Stimulated activated CD4-positive, alpha-beta T cell treated with anti-CD3 and anti-CD28 coated beads, TNF-alpha, amount 100 ng/mL, for 4 hours (primary cell): ENCODE measurements at places on chromosomes 3 and 15.
A peak's percentile ranks its signal among the peaks of the same experiment; 100 is the strongest.

GRCh38 chr3:186930143-186930640, at the start of gene ST6GAL1:
TSS of gene ST6GAL1 (plus strand) at chr3:186930526. CDS start at chr3:187042704, 112,178 bp downstream.
- peak; percentile 57 for DNase-seq

DNA sequence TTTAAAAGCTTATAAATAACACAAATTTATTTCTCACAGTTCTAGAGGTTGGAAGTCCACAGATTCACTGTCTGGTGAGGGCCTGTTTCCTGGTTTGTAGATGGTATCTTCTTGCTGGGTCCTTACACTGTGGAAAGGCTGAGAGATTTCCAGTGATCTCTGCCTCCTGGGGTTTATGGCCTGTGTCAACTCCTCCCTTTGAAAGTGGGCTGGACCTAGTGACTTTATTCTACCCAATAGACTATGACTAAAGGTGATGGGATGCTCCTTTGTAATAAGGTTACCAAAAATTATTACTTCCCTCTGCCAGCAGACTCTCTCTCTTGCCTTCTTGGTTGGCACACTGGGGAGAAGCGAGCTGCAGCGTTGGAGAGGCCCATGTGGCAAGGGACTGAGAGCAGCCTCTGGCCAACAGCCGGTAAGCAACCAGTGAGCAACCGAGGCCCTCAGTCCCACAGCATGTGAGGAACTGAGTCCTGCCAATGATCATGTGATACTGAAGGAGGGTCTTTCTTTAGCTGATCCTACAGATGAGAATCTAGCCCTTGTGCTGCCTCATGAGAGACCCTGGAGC, 14.0 kb upstream of the COPG1 start:
- DNase-seq, result no peak

- no peak for DNase-seq
Observed at GRCh38 chr3:126487151-126487771, 11.6 kb upstream of the ZXDC start.

DNA sequence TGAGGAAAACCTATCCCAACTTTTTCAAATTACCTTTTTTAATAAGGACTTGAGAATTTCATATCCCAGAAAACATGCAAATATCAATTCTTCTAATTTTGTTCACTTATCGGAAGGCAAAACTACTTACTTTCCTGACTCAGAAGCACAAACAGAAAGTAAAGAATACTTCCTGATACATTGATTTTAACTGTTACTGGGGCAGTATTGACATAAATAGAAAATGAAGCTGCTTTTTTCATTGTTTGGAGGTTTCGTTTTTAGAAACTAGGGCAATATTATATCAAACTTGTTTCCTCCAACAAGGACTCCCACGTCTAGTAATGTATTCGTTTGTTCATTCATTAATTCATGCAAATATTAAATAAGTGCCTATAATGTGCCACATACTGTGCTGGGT, 19.1 kb downstream of the PAQR9 start:
- DNase-seq, result no peak

GRCh38 chr3:52528586-52529375, 4.9 kb downstream of the NT5DC2 start:
- no peak for DNase-seq

DNA sequence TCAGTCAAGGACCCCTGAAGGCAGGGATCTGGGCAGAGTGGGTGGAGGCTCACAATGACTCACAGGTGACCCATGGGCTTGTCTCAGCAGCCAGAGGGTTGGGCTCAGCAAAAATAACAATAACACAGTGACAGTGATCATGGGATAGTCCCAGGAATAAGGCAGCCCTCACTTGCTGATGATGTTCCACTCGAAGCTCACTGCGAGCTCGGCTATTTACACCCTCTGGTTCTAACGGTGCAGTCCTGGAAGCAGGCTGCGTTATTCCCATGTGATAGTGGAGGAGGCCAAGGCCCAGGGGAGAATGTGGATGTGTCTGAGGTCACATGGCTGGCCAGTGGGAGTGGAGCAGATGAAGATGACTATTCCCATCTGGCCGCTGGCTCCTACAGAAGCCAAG, 16.2 kb downstream of the CCDC33 start:
- DNase-seq, result no peak

- DNase-seq, result no peak
Observed at GRCh38 chr3:164209363-164209762, 868.9 kb downstream of the SI start.

DNA sequence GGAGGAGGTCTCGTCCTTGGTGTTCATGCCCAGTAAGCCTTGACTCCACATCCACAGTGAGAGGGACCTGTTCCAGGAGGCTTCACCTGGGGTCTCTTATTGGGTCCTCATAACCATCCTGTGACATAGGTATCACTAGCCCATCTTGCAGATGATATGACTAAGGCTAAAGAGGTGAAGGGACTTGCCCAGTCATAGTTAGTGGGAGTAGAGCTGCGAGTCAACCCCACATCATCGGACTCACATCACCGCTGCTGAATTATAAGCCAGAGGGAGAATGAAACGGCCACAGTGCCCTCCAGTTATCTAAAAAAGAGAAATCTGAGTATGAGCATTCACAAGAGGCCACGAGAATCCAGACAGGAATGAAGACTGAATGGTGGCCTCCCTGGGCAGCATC, 66.0 kb downstream of the MESD start:
- no peak for DNase-seq

- no peak for DNase-seq
Observed at GRCh38 chr15:81117136-81117535, 16.9 kb upstream of the CFAP161 start.

GRCh38 chr15:75620841-75621391, 4.6 kb downstream of the SNUPN start:
- no peak for DNase-seq

DNA sequence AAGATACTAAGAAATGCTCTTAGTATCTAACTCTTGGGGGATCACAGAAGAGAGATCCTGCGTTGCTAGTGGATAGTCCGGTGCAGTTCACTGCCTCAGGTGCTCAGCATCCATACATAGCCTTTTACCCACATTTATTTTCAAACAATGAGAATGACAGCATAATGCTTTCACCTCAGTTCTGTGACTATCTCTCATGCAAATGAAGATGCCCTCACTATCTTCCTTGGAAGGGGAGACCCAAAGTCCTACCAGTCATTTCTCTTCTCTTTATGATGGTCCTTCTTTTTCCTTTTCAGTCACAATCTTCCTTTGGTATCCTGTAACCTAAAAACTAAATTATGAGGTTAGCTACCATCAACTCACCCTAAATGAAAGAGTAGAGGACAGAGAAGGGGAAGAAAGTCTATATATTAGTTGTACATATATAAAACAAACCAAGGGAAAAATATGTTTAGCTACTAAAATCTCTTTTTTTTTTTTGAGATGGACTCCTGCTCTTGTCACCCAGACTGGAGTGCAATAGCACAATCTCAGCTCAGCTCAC, 30.9 kb upstream of the SLC28A2 start:
- DNase-seq, result no peak

- no peak for DNase-seq
Observed at GRCh38 chr15:93705753-93706455, 525.5 kb upstream of the MCTP2 start.

DNA sequence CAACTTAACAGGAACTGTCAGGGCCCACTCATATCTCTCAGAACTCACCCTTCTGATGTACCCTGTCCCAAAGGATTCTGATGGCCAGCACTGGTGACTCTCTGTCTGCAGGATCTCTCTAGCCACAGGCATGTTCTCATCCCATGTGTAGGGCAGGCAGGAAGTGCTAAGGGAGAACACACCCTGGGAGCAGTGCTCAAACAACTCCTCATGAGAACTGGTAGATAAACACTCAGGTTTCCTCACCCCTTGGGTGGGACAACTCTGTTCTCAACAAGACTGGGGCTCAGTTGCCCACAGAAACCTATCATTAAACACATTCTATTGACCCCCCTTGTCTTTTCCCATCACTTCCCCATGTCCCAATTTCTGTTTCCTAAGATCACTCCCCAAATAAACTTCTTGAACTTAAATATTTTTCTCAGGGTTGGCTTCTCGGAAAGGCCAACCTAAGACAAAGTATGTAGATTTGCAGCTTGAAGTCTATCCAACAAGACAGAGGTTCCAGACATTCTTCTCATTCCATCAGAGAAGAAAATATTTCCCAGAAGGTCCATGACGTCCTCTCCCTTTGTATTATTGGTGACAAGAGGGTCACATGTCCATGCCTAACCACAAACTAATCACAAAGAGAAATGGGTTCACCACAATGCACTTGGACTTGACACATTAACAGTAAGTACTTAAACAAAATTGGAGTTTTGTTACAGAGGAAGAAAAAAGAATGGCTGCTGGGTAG, 276.6 kb upstream of the GADL1 start:
- DNase-seq, result no peak

- no peak for DNase-seq
Observed at GRCh38 chr3:88000853-88001252, 58.0 kb downstream of the CGGBP1 start.

DNA sequence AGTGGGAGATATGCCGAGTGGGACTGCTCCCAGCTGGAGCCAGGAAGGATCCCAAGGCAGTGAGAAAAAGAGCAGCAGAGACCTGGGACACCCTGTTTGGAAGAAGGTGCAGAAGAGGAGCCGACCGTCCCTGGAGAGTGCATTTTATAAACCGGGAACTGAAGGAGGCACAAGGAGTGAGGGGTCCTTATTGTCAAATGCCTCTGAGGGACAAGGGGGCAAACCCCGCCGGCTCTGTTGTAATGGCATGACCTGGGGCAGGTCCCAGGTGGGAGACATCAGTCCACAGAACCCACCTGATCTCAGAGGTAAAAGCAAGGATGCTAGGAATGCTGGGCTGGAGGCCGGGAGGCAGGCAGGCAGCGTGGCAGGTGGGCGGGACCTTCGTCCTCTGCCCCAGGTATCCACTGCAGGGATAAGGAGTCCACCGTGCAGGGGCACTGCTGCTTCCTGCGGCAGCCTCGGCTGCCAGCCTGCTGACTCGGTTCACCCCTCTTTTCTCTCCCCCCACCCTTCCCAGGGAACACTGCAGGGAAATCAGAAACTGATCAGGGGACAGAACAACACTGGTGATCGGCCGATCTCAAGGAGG, 26.9 kb downstream of the ADAMTS17 start:
- no peak for DNase-seq

DNA sequence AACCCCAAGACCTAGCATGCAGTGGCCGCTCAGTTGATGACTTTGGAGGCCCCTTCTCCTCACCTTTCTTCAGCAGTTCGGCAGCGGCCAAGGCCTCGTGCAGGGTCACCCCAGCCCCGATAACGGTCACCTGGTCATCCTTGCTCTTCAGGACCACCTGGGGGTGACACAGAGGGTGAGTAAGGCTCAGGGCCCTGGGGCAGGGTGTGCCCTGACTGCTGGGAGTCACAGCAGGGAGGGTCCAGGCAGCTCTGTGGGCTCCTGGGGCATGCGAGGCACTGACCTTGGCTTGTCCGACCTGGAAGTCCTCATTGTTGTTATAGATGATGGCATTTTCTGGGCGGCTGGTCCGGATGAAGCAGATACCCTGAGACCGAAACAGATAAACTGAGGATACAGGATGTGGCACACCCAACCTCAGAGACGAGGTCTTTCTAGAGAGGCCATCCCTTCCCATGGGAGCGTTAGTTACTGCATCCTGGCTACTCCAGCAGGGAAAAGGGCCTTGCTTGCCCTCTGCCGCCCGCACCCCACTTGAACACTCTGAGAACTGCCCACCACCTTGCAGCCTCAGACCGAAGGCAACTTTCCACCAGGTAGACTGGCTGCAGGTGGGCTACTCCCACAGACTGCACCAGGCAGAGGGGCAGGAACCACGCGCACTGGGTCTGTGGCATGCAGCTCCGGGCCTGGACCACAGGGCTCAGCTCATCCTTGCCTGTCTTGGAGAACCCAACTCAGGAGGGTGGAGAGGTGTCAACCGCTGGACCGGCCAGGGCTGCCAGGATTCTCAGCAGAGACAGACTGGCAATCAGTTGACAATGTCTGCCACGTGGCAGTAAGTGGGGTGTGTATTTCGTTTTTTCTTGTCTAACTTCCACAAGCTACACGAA, 27.6 kb downstream of the TKT start:
- DNase-seq, result no peak

GRCh38 chr3:42014921-42015533, 53.1 kb upstream of the ULK4 start:
- no peak for DNase-seq

- no peak for DNase-seq
Observed at GRCh38 chr3:184240384-184241140, 8.2 kb downstream of the ALG3 start.

DNA sequence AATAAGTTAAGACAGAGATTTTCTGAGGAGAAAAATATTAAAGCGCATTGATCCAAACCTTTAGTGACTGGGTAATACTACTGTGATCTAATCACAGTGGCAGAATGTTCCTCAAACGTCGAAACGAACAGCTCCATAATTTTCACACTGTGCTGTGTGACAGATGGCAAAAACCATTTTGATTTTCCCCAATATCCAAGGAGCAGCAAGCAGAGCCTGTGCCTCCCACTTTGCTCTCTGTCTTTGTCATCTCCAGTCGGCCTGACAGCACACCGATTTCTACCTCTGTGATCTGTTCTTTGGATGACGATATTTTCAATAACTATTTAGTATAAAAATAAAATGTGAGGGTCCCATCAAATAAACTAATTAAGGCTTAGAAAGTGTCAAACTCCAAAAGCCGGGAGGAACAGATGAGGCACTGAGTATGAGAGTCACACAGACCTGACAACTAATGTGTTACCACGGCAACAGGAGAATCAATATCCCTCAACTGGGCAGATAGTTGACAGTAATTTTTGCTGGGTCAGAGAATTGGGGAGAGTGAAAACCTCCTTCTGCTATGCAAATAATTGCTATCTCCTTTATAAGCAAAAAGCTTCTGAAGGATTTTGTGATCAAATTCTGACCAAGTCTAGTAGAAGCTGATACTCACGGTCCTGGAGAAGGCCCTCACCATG, 489.1 kb upstream of the CFAP20DC start:
- no peak for DNase-seq

DNA sequence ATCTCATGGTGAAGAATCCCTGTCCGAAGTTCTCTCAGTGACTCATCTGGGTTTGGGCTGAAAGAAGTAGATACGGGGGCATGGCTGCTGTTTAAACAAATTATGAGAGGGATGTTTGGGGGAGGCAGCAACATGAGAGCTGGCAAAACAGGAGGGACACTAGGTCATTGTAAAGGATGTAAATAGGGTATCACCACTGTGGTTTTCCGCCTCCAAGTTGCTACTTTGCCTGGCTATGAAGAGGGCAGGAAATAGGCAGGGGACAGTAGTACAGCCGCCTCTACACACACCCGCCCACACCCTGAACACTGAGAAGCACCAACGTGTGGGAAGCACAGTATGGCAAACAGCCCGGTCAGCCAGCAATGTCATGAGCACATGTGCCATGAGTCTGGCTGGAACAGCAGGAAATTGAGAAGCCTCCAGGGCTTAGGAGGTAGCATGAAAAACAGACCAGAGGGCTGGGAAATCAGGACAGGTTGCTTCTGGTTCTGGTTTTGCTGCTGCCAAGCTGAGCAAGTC, 17.1 kb downstream of the HEXA start:
- DNase-seq, result no peak

DNA sequence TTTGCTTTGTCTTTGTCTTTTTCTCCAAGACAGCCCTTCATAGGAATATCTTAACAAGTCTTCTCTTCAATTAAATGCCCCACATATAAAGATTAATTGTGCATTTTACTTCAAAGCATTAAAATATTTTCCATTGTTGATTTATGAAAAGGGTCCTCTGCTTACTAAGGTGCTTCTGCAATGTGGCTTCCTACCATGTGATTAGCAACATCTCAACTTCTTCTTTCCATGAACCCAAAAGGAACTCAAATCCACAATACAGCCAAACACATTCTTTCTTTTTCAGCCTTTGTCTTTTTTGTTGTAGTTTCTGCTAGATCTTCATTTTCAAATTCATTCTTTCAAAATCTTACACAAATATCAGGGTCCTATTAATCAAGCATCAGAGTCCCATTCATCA, 309.2 kb downstream of the NSUN3 start:
- no peak for DNase-seq

GRCh38 chr3:10173926-10174435, 9.3 kb downstream of the IRAK2 start:
- no peak for DNase-seq
